ENCODE measurements at places on chromosomes 4 and X.

DNA sequence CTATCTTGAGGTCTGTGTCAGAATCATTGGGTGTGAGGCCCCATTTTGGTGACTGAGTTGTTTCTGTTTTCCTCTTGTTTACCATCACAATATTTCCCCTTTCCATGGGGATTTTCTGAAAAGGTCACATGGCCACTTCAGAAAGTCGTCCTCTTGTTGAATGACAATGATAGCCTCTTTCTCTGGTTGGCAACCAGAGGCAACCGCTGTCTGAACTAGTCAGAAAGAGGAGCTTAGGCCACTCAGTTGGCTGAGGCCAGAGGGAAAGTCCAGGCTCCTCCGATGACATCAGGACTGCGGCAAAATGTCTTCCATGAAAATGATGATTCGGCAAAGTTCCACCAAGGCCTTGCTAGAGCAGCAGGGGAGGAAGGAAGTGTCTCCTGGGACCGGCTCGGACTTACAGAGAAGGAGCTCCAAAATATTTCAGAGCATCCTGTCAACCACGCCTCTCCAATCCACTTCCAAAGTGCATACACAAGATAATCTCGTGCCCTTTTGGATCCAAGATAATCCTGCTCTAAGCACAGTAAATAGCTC is 19.1 kb upstream of the RBM47 start:
- DNase-seq: no peak

DNA sequence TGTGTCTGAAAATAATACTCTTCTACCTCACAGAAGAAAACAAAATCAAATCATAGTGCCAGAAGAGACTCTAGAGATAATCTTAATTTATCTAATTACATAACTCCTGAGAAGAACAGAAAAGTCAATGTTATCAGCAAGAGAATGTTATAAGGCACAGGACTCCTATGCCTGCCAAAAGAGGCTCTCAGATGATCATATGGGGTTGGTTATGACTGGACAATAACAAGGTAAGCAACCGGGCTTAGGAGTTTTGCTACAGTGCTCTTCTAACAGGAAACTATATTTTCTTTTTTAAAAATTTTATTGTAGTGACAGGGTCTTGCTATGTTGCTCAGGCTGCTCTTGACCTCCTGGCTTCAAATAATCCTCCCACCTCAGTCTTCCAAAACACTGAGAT is 3.5 kb upstream of the C4orf17 start:
- no peak for DNase-seq

- no peak for DNase-seq
Measured at GRCh38 chr4:107380836-107381438, 339.1 kb downstream of the PAPSS1 start.

DNA sequence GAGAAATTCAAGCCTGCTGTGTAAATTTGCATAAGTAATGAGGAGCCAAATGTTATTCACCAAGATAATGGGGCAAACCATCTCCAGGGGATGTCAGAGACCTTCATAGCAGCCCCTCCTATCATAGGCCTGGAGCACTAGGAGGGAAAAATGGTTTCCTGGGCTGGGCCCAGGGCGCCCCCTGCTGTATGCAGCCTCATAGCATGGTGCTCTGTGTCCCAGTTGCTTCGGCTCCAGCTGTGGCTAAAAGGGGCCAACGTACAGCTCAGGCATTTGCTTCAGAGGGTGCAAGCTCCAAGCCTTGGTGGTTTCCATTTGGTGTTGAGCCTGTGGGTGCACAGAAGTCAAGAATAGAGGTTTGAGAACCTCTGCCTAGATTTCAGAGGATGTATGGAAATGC is 859.3 kb downstream of the RPA4 start:
- no peak for DNase-seq

- DNase-seq: no peak
Measured at GRCh38 chrX:118989886-118990285, 15.5 kb downstream of the LONRF3 start.

GRCh38 chrX:140526171-140526570 is 21.3 kb upstream of the SOX3 start:
- DNase-seq: no peak

- DNase-seq: no peak
Measured at GRCh38 chr4:47490550-47490949, 5.5 kb downstream of the ATP10D start.

DNA sequence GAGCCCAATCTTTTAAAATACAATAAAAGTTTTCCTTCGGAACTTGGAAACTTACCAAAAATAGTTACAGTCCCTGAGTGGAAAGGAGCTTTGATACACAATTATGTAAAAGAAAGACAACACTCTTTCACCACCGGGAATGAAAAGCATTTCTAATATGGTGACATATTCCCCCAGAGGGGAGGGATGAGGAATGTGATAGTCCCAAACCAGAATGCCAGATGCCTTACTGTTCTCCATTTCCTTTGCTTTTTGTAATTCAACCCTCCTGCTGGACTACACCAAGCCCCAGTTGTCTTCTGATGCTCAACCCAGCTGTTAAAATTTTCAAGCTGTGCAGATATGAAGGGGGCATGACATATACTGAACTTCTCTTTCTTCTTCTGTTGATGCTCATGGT is 4.1 kb downstream of the PRIMPOL start:
- DNase-seq: no peak

GRCh38 chrX:129631849-129632248 is 22.9 kb downstream of the APLN start:
- no peak for DNase-seq

GRCh38 chrX:55713631-55714030 is 3.9 kb upstream of the RRAGB start:
- DNase-seq: no peak

DNA sequence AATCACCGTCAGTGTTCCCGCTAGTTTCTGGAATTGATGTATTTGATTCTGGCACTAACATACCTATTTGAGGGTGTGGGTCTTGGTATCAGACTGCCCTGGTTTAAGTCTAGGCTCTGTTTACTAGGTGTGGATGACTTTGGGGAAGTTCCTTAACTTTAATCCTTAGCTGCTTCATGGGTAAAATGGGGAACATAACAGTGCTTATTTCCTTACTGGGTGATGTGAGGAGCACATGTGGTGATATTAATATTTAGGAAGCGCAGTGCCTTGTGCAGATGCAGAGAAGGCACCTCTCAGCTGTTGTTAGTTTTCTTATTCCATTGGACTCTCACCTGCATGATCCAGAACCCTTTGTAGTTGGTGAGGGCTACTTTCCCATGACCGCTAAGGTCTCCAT is 17.1 kb downstream of the RNF4 start:
- no peak for DNase-seq

- no peak for DNase-seq
Measured at GRCh38 chr4:54946741-54947140, 178.7 kb downstream of the KDR start.

- DNase-seq: no peak
Measured at GRCh38 chrX:47562615-47563243, 1.7 kb downstream of the ARAF start.

DNA sequence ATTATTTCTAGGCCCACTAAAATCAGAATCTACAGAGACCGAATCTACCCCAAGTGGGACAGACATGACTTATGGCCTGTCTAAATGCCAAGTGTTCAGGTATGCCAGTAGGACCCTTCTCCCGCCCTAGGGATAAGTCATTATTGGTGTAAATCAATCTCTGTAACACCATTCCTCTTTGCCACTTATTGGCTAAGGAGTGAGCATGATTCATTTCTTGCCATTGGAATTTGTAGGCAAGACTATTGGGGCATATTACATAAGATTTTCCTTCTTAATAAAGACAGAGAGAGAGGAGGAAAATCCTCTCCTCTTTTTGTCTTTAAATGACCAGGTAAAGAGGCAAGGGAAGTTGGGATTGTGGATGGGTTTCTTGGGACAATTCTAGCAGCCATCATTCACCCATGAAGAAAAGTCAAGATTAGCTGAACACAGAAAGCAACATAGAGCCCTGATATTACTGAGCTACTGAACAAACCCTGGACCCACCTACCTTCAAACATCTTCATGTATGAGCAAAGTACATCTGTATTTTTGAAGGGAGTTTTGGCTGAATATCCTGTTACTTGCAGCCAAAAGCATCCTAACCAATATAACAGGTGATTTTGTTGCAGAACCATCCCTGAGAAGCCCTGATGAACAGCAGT is 2.6 kb downstream of the SLC9B2 start:
- no peak for DNase-seq

DNA sequence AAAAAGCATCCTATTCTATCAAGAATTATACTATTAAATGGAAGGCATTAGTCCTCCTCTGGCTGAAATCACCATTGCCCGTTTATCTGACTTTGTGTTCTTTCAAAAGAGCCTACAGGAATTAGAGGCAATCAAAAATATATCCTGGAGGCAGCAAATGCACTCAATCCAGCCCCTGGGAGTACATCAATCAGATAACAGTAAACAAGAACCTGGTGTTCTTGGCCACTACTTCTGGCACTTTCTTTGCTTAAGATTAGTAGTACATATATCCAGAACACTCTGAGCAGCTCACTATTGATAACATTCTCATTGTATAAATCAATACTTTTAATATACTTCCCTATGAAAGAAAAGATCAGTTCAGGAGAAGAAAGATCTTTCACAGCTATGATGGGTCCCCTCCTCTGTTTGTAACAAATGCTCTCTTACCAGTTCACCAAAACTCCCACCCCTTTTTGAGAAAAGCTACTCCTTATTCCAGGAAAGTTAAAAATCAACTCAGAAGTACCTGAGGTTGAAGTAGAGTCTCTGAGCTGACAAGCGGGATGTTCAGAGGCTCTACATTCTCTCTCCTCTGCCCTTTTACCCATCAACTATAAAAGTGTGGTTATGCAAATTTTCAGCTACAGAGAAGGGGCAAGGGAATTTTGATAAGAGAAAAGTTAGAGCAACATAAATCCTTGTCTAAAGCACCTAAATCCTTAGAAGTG is 176.0 kb downstream of the COX18 start:
- no peak for DNase-seq

DNA sequence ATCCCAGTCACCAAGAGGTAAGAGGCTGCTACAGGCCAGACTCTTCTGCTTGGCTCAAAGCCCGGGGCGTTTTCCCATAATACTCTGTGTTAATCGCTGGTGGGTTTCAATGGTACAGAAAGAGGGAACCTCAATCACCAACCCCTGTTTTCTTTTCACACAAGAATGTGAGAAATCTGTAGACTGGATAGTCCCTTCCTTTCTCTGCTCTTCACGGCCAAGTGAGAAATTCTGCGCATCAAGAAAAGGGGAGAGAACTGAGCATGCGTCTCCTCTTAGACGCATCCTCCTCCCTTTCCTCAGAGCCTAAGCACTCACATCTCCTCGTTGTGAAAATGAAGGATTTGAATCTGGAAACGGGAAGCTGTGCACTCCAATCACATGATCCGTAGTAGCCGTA is 64.7 kb downstream of the CLNK start:
- DNase-seq: no peak

DNA sequence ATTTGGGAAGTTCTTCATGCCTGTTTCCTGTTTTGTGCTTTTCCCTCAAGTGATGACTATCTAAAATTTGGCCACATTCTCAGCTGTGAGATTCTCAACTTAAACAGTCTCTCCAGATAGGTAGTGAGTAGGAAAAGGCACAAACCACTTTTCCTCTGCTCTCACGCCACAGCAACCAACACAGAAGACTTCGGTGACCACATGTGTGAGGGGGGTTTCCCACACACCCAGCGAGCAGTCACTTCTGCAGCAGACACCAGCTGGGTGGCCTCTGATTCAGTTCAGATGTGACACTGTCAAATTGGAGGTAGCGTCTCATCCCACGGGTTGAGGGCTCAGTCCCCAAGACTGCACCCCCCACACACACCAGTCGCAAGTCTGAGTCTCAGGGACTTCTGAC is 25.1 kb upstream of the CLDN34 start:
- no peak for DNase-seq

DNA sequence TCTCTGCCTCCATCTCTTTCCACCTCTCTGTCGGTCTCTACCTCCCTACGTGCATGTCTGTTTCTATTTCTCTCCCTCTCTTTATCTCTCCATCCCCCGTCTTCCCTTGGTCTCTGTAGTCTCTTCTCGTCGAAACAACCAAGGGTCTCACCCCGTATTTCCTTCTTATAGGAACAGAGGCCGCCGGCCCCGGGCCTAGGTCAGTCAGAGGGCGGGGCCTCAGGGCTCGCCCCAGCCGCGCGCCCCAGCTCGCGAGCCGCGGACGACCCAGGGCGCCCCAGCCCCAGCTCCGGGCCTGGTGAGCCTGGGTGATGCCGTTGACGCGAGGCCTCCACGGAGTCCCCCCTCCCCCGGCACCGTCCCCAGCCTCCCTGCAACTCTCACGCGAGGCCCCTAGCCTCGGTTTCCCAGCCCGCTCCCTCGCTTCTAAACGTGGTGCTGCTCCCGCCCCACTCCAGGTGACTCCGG is 6.6 kb downstream of the TIMM17B start:
- DNase-seq: no peak

DNA sequence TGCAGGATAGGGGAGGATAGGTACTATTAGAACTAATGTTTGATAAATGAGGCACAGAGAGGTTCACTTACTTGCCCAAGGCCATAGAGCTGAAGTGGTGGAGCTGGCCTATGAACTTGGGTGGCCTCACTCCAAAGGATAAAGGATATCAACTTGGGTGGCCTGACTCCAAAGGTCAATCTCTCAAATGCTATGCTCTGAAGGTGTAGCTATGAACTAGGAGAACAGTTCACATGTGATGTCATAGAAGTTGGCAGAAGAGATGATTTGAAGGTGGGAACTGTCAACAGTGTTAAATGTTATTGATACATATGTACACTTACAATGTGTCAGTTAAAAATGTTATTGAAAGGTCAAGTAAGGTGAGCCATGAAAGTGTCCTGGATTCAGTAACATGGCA is 6.2 kb upstream of the CHST7 start:
- no peak for DNase-seq

GRCh38 chr4:152460488-152460887 is 75.4 kb downstream of the FBXW7 start:
- DNase-seq: no peak

GRCh38 chrX:72021975-72022374 is 109.7 kb downstream of the RTL5 start:
- no peak for DNase-seq

GRCh38 chrX:54530357-54530900 is 410 bp downstream of the GNL3L start:
- no peak for DNase-seq

GRCh38 chr4:23782778-23783437 is 106.9 kb downstream of the PPARGC1A start:
- DNase-seq: no peak

DNA sequence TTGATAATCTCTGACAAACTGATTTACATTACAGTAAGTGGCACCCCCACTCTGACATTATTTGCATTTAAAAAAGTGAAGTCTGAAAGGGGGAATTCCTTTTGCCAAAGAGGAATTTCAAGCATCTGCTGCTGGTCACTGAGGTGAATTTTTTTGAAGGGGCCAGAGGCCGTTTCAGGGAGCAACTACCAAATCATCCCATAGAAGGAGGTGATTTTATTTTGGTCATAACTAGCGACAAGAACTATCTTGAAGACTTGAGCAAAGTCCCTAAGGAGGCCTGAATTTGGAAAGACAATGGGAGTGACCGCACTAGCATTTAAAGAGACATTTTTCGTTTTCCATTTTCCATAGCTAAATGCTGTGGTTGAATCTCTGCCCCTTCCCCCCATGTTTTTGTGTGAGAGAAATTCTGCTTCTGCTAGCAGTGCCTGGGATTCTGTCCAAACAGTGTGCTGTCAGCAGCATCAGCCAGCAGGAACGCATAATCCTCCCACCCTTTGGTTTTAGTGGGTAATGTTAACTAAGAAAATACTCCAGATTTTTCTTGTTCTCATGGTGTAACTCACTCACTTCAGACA is 110.1 kb upstream of the MED14 start:
- no peak for DNase-seq

Data from NCI-H1417 treated with DMSO at 0.1 percent for 48 hours (cell line).